ENCODE measurements at places on chromosomes 16 and 17.

GRCh38 chr17:76475302-76475701 is 7.9 kb downstream of the AANAT start:
- DNase-seq: no peak

- peak; percentile 63 for DNase-seq
Measured at GRCh38 chr17:8016632-8017424, 14.4 kb downstream of the GUCY2D start.

- no peak for DNase-seq
Measured at GRCh38 chr16:76899767-76900166, 291.2 kb upstream of the MON1B start.

DNA sequence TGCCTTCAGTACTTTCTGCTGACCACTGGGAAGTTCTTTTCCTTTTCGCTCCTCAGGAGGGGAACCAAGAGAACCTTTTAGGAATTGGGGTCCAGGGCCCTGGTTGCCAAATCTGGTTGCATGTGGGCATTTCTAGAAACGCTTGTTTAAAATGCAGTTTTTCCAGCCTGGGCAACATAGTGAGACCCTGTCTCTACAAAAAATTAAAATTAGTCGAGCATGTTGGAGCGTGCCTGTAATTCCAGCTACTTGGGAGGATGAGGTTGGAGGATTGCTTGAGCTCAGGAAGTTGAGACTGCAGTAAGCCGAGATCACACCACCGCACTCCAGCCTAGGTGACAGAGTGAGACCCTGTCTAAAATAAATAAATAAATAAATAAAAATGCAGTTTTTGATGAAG is 1.2 kb downstream of the PNPO start:
- DNase-seq: no peak

DNA sequence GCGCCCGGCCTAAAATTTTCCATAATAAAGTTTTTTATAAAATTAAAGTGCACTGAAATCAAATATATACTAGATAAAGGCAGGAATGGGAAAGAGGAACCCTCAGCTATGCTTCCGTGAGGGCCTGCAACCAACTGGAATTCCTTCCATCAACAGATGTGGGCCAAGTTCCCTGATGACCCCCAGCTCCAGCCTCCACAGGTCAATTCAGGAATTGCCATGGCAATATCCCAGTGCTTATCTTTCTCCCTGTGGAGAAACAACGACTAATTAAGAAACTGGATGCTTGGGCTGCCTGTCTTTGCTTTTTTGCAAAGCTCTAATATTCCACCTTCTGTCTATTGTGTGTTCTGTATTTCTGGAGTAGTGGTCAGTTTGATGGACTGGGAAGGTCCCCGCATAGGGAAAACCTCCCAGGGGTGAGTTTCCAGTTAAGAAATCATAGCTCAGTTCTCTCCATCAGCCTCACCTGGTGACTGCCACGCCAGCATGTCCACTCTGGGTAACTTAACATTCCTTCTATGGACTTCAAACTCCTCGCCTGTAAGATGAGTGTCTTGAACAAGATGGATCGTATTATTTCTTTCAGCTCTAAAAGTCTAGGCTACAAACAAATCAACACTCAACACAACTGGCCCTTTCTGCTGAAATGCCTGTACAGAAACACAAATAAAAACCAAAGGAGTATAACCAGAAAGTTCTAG is 67.9 kb downstream of the CREBBP start:
- no peak for DNase-seq

GRCh38 chr17:78598013-78598471 is 20.8 kb upstream of the DNAH17 start:
- DNase-seq: no peak

DNA sequence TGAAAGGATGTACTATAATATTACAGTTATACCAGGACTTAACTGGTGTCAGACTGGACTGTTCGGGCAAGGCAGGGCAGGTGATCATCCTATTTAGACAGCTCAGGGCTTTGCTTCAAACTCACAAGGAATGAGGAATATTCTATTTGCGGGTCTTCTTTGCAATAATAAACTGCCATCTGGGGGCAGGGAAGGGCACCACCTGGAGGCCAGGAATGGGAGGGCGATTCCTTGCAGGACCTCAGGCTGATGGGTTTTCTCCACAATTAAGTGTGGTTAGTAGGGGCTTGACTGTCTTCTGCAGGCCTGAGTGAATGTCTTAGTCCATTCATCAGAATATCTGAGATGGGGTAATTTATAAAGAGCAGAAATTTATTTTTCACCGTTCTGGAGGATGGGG is 424.1 kb downstream of the CA10 start:
- DNase-seq: no peak

DNA sequence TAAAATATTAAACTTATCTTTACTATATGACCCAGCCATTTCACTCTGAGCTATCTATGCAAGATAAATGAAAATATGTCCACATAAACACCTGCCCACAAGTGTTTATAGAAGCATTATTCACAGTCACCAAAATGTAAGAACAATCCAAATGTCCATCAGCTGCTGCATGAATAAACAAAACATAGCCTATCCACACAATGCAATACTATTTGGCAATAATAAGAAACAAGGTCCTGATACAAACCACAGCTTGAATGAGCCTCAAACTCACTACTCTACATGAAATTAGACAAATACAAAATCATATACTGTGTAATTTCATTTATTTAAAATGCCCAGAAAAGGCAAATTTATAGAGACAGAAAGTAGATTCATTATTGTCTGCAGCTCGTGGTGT is 355.1 kb downstream of the CDH8 start:
- no peak for DNase-seq

DNA sequence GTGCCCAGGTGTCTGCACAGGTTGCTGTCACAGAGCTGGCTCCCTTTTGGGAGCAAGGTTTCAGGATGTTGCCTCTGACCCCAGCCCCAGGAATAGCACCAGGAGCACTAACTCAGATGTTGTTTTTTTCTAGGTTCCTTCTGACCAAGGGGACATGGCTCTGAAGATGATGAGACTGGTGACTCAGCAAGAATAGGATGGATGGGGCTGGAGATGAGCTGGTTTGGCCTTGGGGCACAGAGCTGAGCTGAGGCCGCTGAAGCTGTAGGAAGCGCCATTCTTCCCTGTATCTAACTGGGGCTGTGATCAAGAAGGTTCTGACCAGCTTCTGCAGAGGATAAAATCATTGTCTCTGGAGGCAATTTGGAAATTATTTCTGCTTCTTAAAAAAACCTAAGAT is 28.1 kb downstream of the SCPEP1 start:
- DNase-seq: no peak

- peak; percentile 31 for DNase-seq
Measured at GRCh38 chr16:69820926-69821541, 58.9 kb downstream of the WWP2 start.

DNA sequence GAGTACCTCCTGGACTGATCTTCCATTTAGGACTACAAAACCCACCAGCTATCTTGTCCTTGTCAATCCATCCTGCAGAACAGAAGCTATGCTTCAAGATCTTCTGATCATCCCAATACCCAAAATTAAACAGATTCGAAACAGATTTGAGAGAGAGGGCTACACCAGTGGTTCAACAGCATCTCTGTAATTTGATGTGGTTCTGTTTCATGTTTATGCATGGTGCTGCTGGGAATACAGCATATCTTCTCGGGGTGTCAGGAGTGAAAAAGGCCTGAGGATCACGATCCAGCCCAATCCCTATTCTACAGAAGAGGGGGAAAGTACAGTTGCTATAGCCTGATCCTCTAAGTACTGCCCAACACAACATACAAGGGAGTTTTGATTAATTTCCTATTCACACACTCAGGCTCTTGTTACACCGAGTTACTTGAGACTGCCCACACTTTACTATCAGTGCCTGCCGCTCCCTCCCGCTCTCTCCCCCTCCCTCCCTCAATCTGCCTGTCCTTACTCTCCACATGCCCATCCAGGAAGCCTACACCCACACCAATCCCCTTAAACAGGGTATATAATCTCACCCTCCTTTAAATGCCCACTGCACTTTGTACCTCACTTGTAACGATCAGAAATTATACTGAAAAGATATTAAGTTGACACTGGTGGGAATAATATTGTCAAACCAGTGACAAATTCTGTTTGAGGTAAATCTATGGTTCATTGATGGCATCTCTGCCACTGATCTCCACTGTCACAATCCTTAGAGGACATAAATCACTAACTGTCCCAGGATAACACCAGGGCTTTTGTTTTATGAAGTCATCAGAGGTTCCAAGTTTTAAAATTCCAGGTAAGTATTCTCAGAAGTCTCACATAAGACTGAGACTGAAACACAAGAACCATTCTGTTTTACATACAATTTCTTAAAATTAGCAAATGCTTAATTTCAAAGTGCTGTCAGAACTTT is 89.3 kb upstream of the PLEKHM1 start:
- DNase-seq: no peak

DNA sequence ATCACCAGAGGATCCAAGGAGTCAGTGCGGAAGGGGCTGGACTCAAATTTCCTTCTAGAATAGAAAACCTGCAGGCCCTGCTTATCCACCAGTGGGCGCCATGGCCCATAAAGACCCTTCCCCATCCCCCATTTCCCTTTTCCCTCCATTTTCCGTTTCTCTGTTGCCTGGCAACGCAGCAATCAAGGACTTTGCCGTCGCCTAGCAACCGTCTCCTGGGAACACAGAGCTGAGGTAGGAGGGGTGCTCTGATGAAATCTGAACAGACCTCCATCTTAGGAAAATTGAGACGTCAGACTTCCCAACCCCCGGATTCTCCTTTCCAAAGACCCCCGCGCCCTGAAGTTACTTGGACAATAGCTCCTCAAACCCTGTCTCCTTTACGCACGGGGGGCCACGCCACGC is 5.7 kb downstream of the DLG4 start:
- peak; percentile 43 for DNase-seq

DNA sequence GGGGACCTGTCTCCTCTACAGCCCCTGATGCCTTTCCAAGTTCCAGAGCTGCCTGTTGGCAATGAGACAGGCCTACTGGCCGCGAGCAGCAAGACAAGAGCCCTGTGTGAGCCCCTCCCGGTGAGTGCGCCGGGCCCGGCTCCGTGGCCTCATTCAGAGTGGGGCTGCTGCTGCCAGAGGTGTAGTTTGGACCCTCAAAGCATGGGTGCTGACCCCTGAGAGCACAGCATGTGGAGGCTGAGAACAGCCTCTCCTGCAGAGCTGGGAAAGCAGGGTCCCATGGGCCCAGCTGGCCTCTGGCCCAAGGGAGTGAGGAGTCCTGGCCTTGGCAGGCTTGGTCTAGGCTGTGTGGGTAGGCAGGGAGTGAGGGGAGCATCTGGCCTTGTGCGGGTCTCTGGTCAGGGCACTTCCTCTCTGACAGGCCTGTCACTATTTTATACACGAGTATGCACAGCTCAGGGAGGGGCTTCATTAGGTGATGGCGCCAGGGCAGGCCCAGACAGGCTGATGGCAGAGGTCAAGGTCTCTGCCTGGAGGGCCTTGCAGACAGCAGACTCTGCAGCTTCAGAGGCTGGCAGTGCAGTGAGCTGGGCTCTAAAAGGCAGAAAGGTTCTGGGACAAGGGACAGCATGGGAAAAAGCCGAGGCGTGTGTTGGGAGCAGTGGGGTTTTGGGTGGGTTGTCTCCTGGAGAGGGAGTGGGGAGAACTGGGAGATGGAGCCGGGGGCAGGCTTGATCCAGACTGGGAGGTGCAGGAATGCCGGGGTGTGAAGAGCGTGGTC is 43.4 kb downstream of the ADCY7 start:
- no peak for DNase-seq

GRCh38 chr17:948284-948852 is 31.2 kb downstream of the NXN start:
- DNase-seq: peak; percentile 65

DNA sequence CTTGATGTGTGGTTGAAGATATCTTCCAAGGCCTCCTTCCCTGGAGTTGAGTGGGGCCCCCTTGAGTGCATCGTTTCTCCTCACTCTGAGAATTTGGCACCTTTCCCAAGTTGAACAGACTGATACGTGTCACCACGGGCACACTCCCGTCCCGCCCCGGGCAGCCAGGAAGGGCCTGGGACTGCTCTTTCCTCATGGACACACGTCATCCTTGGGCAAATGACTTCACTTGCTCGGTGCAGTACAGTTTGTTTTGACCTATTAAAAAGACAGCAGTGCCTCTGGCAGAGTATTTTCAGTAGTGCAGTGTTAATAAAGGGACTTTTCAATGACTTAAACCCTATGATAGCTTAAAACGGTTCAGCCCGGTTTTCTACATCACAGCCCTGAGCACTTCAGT is 59.9 kb downstream of the SEC14L1 start:
- no peak for DNase-seq

GRCh38 chr17:49339354-49339753 is 22.7 kb downstream of the ZNF652 start:
- DNase-seq: no peak

GRCh38 chr17:69048634-69049033 is 12.1 kb downstream of the ABCA9 start:
- no peak for DNase-seq

- peak; percentile 81 for DNase-seq
Measured at GRCh38 chr17:9072696-9073339, 51.5 kb downstream of the NTN1 start.

DNA sequence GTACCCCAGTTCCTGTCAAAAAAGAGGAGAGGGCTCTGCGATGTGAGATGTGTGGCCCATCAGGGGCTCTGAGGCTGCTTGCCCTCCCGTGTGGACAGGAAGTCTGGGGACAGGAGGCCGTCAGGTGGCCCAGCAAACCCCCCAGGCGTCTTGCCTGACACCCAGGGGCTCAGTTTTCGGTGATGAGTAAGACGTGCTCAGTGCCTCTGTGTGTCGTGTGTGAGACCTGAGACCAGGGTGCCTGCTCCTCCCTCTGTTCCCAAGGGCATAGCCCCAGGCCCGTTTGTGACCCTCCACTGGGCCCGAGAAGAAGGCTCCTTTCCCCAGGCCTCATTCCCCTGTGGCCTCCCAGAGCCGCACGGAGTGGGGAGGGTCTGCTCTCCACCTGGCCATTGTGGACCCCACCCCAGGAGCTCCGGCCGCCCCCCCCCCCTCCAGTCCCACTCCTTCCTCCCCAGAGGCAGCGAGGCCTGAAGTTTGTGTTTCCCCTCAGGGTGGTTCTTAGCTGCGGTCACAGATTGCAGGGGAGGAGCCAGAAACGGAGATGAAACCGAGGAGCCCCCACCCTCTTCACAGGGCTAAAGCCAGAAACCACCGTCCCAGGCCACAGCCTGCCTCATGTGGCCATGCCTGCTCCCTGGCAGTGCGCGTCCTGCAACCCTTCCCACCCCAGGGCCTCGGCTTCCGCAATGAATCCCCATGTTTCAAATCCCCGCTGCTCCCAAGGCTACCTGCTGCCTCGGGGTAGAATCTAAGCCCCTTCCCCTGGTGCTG is 4.9 kb upstream of the ACTG1 start:
- no peak for DNase-seq

DNA sequence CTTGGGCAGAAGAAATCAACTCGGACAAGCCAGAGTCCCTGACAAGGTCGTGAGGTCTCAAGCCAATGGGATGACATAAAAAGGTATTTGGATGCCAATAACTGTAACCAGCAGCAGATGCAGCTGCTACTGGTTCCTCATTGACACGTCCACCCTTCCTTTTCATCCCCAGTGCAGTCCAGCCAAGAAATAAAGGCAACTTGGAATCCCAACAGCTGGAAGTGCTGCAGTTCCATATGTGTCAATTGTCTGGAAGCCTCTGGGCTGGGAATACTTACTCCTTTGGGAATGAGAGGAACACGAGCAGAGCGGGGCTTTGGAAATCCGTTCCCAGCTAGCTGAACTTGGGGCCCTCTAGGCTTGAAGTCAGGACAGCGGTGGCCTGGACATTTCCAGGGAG is 360.4 kb upstream of the ZFHX3 start:
- no peak for DNase-seq

- DNase-seq: no peak
Measured at GRCh38 chr17:76537288-76537577, 276 bp downstream of the CYGB start.

GRCh38 chr17:57899391-57899790 is 49.5 kb upstream of the MRPS23 start:
- DNase-seq: no peak

- DNase-seq: no peak
Measured at GRCh38 chr17:50272246-50272645, 2.0 kb upstream of the TMEM92 start.
